Activated CD4-positive, alpha-beta T cell treated with anti-CD3 and anti-CD28 coated beads, Interleukin-2, amount 50 U/mL, for 16 hours (primary cell): ENCODE measurements at places on chromosomes 16 and 17.
A peak's percentile ranks its signal among the peaks of the same experiment; 100 is the strongest.

GRCh38 chr17:32259586-32259985 is 6.0 kb upstream of the RHBDL3 start:
- no peak for DNase-seq

DNA sequence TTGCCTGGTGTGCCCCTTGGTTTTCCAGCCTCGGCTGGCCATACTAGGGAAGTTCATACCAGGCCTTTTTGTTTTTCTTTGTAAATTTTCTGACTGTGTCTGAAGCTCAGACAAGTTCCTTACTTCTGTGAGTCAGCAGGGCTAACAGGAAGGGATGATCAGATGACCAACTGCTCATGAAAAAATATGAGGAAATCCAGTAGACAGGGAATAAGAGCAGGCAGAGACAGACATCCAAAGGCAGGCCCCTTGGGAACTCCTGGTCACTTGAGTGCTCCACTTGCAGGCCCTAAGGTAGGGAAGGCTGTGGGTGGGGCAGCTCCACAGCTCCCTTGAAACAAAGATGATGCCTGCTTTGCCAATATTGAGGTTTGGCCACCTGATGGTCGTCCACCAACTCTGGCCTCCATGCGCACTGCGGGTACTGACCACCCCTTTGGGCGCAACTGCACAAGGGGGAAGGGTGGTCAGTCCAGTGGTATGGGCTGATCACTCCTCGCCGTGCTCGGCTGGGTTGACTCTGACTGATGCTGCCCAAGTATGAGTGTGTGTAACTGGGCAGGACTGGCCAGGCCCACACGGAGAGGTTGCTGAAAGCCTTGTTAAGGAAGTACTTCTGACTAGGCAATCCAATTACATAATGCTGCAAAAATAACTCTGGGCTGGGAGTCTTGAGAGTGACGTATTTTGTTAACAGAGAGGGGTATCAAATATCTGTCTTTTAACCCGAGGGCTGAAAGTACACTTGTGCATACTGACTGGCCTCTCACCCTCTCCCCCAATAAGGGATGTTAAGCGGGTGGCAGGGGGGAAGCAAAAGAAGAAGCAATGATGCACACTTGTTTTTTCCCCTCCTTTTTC is 20.8 kb upstream of the ZFHX3 start:
- no peak for DNase-seq

DNA sequence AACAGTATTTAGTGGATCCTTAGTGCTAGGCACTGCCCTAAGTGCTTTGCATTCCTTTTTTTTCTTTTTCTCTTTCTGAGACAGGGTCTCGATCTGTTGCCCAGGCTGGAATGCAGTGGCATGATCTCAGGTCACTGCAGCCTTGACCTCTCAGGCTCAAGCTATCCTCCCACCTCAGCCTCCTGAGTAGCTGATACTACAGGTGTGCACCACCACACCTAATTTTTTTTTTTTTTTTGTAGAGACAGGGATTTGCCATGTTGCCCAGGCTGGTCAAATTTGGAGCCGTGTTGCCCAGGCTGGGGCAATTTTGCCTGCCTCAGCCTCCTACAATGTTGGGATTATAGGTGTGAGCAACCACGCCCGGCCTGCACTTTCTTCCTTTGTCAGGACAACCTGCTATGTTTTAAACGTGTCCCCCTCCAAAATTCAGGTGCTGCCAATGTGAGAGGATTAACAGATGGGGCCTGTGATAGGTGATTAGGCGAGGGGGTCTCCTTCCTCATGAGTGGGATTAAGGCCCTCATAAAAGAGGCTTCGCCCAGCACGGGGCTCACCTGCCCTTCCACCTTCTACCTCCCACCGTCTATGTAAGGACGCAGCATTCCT is 5.4 kb downstream of the NQO1 start:
- no peak for DNase-seq

DNA sequence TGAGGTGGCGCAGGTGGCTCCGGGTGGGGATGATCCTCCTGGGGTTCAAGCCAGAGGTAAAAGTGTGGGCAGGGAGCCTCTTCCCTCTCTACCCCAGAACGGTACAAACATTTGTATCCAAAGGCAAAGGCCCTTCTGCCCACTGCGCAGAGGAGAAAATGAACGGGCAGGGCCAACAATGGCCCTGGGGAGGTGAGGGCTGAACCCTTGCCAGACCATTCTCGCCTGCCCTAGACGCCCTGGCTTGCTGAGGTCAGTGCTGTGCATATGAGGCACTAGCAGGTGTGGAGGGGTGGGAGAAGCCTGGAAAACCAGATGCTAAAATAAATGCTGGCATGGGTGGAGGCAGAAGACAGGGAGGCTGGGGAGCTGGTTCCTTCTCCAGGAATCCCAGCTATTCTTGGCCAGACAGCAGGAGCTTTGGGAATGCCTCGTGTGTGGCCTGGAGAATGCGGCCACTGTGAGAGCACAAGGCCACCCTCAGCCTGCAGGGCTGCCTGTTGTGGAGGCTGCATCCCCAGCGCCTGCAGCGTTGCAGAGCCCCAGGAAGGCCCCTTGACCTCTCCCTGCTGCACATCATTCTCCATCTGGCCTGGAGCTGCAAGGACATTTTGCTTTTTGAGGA is 4.5 kb downstream of the C17orf50 start:
- DNase-seq = no peak

- no peak for DNase-seq
Measured at GRCh38 chr17:2749058-2749783, at the start of gene CCDC92B. Gene CCDC92B (minus strand): TSS chr17:2749652. CDS start chr17:2735145, 14,507 bp downstream.

DNA sequence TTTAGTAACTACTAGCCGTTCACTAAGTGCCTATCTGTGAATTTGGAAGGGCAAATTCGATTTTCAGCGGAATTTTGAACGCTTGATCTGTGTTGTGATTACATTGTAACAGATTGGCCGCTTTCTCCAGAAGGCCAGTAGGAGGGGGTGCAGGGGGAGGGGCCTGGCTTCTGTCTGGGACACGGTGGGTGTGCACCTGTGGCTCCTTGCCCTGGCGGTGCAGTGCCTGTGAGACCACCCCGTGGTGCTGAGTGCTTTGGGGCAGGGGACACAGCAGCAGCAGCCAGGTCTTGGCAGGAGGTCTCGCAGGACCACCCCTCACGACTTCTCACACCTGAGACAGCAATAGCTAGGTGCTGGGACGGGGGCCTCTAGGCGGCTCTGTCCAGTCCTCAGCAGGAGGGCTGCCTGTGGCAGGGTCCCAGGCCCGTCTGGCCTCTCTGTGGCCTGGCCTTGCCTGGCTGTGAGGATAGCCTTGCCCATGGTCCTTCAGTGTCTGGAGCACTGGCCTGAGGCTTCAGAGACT is 1.8 kb downstream of the UBE2I start:
- no peak for DNase-seq

DNA sequence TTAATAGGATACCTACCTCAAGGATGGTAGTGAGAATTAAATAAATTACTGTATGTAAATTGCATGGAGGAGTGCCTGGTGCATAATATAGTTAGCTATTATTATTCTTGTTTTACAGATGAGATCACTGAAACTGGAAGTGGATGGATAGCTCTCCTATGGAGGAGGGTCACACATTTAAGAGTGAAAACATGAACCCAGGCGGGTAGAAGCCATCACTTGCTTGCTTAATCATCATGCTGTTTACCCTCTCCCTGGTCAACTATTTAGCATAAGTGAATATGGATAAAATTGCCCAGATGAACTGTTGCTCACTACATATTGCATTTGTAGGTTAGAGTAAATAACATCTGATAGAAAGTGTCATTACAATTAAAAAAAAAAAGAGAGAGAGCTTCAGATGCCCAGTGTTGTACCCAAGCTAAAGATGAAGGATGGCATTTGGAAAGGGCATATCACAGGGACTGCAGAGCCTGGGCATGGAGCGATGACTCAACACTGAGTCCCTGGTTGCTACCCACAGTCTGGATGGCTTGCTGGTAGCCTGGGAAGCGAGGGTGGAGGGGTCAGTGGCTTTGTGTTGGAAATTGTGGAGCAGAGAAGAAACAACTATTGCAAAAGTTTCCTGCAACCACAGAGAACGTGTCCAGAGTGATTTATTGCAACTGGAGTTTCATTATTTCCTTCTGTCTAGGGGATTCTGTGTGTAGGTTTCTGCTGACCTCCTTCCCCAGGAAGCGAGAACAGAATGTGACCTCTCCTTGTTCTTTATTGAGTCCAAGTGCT is 414.4 kb downstream of the SHISA9 start:
- no peak for DNase-seq

DNA sequence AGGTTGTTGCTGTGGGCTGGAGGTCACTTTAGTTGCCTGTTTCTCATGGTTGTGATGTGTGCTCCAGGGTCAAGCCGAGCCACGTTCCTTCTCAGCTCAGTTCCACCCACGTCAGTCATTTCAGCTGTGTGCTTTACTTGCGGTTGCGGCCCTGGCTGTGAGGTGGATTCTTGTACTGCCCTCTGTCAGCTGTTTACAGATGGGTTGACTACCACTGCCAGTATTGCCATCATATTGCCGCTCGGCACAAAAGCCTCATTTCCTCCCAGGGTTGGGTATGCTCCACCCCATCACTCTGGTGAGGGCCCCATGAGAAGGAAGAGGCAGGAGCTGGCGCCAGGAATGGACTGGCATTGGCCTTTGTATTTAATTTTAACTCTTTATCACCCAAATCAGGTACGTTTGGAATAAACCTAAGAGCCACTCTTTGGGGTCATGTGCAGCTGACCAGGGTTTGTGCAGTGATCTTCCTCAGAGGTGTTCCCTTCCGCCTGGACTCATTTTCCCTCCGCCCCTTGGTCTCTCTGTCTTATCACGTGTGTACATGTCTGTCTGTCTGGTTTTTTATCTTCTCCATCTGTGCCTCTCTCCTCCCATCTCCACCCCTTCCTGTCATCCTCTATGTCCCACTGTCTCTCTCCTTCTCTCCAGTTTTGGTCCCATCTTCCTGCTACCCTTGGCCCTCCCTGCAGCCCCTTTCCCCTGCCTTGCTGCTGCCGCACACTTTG is 25.0 kb downstream of the METTL22 start:
- no peak for DNase-seq

DNA sequence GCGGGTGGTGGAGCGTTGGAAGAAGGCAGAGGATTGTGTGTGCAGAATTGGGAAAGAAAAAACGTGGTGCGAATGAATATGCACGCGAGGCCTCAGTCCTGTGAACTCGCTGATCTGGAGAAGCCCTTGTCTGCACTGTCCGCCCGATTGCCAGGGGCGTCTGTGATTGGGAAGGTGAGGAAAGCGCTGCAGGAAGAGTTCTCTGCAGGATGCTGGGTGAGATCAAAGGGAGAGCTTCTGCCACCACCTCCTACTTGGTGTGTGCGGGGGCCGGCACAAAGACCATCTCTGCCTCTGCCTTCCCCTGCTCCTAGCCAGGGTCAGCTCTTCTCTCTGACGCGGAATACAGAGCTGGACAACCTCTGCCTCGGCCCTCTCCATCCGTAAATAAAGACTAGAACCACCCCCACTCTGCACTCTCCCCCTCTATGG is 841 bp upstream of the RAB5C start:
- no peak for DNase-seq

DNA sequence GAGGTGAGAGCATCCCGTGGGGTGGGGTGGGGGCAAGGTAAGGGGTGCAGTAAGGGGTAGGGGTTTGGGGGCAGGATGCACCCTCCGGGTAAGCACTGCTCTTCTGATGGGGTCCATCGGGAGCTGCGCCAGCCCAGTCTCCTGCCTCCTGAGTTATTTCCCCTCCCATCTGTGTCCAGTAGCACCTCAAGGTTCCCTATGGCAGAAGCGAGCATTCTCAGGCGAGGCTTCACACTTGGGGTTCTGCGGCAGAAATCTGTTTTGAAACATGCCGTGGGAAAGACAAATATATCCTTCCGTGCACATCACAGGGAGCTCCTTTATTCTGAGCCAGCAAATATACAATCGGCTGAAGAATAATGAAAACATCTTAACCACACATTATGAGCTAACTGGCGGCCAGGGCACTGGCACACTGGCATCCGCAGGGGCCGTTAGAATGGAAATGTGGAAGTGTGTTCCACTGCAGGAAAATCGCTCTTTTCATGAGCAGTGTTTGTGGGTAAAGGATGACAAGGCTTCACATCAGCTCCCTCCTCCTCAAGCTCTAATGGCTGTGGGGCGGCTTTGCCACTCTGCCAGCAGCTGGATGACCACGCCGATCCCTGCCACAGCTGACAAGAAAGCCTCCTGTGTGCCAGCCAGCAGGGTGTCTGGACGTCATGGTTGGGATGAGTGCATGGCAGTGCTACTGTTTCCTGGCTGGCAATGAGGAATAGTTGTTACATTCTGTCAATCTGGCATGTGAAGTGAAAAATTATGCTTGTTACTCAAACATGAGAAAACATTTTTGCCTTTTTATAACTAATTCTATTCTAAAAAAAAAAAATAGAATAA is 20.0 kb downstream of the MTHFSD start:
- DNase-seq = no peak

GRCh38 chr17:68085771-68086381 is 50.3 kb downstream of the KPNA2 start:
- DNase-seq = peak; percentile 23

- no peak for DNase-seq
Measured at GRCh38 chr16:15983898-15984297, 34.5 kb downstream of the ABCC1 start.

GRCh38 chr16:66378741-66379570 is 12.5 kb downstream of the CDH5 start:
- DNase-seq = no peak

- no peak for DNase-seq
Measured at GRCh38 chr17:15109608-15110007, 155.5 kb downstream of the PMP22 start.

DNA sequence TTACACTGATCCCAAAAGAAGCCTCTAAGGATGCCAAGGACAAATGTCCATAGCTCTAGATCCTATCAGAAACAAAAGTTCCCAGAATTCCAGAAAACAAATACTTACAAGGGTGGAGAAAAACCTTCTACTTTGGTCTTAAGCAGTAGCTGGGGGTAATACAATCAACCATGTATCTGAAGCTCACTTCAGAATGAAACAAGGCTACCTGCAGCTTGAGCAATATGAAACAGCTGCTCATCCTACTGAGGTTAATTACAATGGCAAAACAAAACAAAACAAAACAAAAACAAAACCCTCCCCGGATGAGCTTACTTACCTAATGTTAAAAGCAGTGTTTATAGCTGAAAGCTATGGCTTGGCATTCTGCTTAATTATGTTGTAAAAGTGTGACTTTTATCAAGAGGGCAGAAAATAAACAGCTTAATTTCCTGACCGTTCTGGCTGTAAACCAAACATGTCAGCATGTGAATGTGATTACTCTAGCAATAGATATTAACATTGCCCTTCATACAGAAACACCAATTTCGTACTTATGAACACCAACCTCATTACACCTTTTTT is 10.5 kb downstream of the PDZD9 start:
- DNase-seq = no peak

DNA sequence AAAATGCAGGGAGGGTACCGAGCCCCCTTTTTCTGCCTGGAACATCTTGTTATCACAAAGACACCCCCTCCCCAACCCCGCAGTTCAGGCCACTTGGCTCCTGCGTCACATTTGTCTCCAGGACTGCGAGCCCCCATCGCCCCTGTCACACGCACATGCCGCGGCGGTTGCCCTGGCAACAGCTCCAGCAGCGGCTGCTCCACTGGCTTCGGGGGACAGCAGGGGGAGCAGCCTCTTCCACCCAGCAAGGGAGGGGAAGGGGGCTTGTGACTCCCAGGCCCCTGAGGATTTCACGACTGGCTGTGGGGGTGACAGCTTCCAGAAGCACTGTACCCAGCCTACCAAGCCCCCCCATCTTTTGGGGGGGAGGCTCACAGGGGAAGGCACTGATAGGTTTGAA is 2.6 kb downstream of the BAIAP3 start:
- no peak for DNase-seq
